Dermis blood vessel endothelial cell (primary cell): ENCODE measurements at places on chromosomes 16 and 17. TPM values are rescaled to one million over a fixed set of nuclear protein-coding genes. Genes with fewer than 3 reads are reported as not detected.
A peak's percentile ranks its signal among the peaks of the same experiment; 100 is the strongest.

DNA sequence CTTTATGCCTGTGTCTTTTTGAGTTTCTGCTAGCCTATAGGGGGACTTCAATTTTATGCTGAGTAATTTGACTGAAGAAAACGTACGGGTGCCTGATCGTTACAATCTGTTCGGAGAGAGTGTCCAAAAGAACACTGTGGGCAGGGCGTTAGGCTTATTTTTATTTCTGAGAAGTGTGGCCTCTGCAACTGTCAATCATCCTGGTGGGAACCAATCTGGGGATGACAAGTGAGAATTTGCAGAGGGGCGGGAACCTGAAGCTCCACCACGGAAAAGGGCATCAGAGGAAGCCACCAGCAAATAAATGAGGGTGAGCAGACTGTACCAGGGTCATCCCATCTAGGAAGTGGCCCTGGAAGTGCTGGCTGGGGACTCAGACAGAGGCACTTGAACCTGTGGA lies 12.0 kb upstream of the CDYL2 start:
- DNase-seq: no peak

DNA sequence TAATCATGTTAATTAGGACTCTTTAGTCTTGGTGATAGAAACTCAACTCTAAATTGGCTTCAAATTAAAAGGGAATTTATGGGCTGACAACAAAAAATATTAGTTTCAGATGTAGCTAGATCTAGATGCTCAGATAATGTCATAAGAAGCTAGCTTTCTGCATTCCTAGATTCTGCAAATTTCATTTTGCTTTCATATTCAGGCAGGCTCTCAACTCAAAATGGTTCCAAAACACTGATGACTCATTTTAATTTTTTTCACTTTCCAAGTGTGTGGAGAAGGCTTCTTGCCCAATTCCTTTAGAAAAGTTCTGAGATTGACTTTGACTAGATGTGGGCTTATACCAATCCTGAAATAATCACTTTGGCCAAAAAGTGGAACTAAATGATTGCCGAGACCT lies 236.7 kb upstream of the GOT2 start:
- no peak for DNase-seq

- no peak for DNase-seq
These were observed 18.1 kb upstream of the NPTX1 start for GRCh38 chr17:80494547-80494946.

DNA sequence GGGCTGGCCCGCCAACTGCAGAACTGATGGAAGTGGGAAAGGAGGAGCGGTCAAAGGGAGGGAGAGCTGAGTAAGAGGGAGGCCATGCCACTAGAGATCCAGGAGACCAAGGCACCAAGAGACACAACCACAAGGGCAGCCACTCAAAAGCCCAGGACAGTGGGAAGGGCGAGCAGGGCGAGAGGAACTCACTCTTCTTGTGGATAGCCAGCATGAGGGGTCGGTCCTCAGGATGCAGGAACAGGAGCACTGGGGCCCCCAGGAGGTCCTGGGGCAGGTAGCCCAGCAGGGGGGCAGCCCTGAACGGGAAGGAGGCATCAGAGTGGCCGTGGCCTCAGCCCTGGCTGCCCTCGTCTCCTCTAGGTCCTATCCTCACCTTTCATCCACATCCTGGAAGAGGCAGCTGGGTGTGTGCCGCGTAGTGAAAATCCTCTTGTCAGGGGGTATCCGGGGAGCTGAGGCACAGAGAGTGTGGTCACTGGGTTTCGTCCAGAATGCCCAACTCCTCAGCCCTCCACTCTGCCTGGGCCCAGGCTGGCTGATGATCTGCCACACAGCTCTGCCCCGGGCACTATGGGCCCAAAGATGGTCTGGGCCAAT lies 4.3 kb downstream of the PER1 start:
- no peak for DNase-seq

GRCh38 chr16:67458121-67458641 lies 22.8 kb downstream of the ATP6V0D1 start:
- DNase-seq: no peak

GRCh38 chr17:81306491-81306890 lies 11.4 kb upstream of the SLC38A10 start:
- DNase-seq: no peak

- DNase-seq: no peak
These were observed 1.8 kb downstream of the IL27 start for GRCh38 chr16:28504707-28505404.

DNA sequence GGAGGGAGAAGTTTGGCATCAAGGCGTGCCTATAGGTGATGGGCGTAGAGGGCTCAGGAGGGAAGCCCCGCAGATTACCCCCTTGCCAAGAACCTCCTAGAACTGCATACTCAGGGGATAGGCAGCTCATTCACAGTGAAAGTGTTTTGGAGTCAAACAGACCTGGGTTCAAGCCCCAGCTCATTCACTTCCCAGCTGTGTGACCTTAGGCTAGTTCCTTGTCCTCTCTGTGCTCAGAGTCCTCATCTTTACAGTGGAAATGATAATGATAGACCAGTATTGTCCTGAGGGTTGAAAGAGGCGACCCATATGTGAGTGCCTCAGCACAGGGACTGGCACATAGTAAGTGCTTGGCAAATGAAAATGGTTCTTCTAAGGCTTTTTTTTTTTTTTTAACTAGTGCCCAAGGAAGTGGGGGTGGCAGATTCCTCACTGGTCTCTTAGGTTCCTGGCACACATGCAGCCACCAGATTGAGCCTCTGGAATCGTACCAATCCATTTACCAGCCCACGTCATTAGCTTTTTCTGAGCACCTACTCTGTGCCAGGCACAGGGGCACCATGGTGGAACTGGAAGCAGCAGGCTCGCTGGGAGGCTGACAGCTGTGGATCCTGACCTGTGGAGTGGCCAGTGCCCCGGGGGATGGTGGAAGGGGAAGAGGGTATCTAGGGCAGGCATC lies 75.8 kb downstream of the SREBF1 start:
- DNase-seq: no peak

- DNase-seq: no peak
These were observed 3.5 kb upstream of the CLEC10A start for GRCh38 chr17:7083592-7083991.

GRCh38 chr17:59752446-59752845 lies 45.0 kb downstream of the VMP1 start:
- DNase-seq: no peak

DNA sequence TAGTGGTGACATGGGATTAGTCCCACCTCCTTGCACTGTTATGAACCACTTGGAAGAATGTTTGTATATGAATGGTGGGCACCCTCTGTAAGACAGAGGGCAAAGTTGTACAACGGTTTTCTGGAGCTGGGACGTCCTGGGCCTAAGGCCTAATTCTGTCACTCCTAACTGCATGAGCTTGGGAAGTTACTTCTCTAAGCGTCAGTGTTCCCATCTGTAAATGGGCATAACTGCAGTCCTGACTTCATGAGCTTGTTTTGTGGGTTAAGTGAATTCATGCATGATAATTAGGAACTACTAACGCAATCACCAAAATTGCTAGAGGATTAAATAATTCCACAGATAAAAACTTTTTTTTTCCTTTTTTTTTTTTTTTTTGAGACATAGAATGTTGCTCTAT lies 1.8 kb downstream of the TBC1D16 start:
- DNase-seq: no peak

DNA sequence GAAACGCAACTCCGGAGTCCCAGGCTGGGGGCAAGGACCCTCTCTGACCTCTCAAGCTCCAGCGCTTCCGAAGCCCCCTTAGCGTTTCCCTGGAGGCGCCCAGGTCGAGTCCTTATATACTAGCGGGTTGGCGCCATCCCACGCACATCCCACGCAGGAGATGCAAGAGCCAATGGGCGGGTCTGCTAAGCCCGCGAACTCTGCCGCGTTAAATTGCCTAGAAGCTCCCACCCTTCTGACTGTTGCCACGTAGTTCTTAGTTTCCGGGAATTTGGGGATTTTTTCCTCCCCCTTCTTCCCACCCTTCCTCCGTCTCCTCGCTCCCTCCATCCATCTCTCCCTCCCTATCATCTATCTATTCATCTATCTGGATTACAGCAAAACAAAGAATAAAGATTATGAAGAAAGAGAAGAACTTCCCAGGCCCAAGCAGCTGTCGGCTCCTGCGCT lies at the start of gene SLFN11:
TSS of gene SLFN11 (minus strand) at position 88 of the 450 bp plus-strand sequence. CDS start 9,814 bp downstream, outside the sequence.
- DNase-seq: peak; percentile 94

GRCh38 chr17:74870512-74870911 lies 2.3 kb downstream of the FDXR start:
- no peak for DNase-seq

- no peak for DNase-seq
These were observed 35.1 kb downstream of the DDX19A start for GRCh38 chr16:70381604-70382342.

- DNase-seq: no peak
These were observed 1.0 kb downstream of the GALNS start for GRCh38 chr16:88855736-88856121.

DNA sequence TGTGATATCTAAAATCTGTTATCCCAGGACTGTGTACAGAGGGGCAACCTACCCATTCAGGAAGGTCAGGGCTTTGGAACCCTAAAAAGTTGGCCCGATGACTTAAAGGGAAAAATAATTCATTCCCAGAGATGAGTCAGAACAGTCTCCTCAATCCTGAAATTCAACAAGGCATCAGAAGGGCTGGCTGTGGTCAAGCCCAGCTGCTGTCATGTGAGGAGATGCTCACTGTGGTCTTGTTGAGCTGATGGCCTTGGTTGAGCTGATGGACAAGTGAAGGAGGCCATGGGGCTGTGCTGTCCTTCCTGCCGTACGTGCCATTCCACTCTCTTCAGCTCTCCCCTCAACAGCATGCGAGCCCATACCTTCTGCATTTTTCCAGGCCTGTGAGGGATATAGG lies 20.9 kb upstream of the DRG2 start:
- no peak for DNase-seq

DNA sequence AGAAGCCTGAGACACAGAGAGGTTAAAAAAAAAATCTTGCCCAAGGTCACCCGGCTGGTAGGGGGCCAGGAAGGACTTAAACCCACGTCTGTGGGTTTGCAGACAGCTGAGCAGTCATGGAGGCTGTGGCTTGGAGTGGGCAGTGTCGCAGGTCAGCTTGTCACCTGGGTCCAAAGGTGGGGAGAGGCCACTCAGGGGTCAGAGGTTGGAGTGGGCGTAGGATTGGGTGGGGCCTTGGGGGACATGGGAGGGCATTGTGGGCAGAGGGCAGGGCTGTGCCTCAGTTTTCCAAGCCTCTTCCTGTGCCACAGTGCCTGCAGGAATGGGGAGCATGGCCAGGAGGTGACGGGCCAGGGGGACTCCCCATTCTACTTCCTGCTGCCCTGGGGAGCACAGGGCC lies 2.0 kb upstream of the NDRG4 start:
- no peak for DNase-seq

GRCh38 chr17:9162275-9162985 lies 141.1 kb downstream of the NTN1 start:
- DNase-seq: no peak

- DNase-seq: no peak
These were observed 17.6 kb upstream of the CYB5B start for GRCh38 chr16:69406780-69407331.

DNA sequence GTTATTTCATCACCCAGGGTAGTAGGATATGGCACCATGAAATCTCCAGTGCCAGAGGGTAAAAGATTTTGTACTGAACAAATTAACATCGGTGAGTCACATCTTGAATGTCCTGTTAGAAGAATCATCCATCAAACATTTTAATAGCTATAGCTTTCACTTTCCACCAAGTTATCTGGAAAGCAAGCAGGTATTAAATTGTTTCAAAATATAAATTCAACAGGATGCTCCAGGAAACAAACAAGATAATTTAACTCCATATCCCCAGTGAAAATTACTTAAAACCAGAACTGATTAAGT lies 2.4 kb downstream of the VEZF1 start:
- DNase-seq: peak; percentile 45

DNA sequence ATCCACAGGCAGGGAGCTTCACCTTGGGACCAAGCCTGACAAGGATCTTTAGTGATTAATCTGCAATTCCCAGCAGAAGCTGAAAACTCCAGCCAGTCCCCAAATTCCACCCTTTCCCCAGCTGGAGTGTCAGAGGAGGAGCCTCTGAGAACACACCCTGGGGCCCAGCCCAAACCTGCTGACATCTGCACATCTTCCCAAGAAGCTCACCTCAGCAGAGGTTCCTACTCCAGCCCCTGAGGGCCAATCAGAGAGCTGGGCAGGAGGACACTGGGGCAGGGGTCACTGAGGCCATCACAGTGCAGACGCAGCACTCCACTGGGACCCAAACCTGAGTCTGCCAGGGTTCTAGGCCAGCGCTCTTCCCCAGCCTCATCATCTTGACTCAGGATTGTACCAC lies 44.9 kb downstream of the CNGB1 start:
- DNase-seq: no peak

GRCh38 chr17:49576088-49576916 lies 631 bp downstream of the NXPH3 start:
- DNase-seq: peak; percentile 56

- no peak for DNase-seq
These were observed 109.6 kb downstream of the HS3ST3A1 start for GRCh38 chr17:13491916-13492736.

DNA sequence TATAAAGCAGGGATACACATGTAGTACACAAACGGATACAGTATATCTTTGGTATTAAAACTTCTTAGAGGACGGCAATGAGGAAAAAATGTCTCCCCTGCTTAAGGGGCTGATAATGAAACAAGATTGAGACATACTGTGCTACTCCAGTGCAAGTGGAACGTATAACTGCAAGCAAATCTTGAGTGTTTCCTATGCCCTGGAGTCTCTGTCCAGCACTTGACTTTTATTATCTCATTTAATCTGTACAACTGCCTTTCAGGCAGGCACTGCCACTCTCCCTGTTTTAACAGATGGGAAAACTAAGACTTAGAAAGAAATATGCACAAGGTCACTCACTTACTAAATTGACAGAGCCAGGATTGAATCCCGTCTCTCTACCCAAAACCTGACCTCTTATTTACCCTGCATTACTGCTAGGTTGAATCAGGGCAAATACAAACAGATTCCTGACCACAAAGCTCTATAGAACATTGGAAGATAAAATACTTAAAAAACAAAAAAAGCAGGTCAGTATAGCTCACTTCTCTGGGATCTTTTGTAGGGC lies 28.7 kb downstream of the TMC5 start:
- DNase-seq: no peak

DNA sequence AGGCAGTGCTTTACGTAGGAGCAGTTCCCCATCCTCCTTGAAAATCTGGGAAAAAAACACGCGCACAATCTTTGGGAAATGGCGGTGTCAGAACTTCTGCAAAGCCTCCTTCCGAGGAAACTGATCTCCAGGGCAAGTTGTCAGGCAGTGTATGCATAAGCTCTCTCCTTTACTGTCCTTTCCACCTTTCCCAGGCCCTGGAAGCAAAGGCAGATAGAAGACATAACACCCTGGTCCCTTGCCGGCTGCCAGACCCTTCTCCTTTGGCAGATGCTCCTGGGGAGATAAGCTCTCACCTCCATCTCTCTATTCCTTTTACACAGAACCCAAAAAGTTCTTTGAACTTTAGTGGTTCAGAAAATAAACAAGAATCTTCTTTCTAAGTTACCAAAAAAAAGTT lies 12.4 kb downstream of the TOB1 start:
- no peak for DNase-seq

Gene FOXJ1
- 0.05 TPM in 1 of 2 replicates, not detected in the other for total RNA-seq

Gene RNF40
- total RNA-seq: 64.5 and 100 TPM in 2 replicates

Gene PRR35
- total RNA-seq: not detected in 2 replicates

Gene AOC2
- 0.42 and 0.85 TPM in 2 replicates for total RNA-seq

Gene UNC45B
- total RNA-seq: not detected in 2 replicates

Gene MT4
- total RNA-seq: not detected in 2 replicates

Gene CX3CL1
- total RNA-seq: 3.3 and 31.7 TPM in 2 replicates

Gene ZNF205
- 26.2 and 30.2 TPM in 2 replicates for total RNA-seq

Gene HOXB6
- 7.5 and 11.9 TPM in 2 replicates for total RNA-seq

Gene KRTAP9-8
- total RNA-seq: not detected in 2 replicates

Gene TEKT1
- not detected in 2 replicates for total RNA-seq

Gene RPH3AL
- total RNA-seq: 22.0 and 37.2 TPM in 2 replicates

Gene ITGAX
- 0.14 and 0.34 TPM in 2 replicates for total RNA-seq

Gene TMED6
- total RNA-seq: 0.14 and 0.17 TPM in 2 replicates

Gene ABCC6
- under 0.01 and 0.47 TPM in 2 replicates for total RNA-seq

Gene NPW
- total RNA-seq: 0.17 and 1.2 TPM in 2 replicates

Gene SLC16A5
- total RNA-seq: 11.4 and 17.1 TPM in 2 replicates
